ELR (cell line): ENCODE measurements at places on chromosomes 3 and 15.

DNA sequence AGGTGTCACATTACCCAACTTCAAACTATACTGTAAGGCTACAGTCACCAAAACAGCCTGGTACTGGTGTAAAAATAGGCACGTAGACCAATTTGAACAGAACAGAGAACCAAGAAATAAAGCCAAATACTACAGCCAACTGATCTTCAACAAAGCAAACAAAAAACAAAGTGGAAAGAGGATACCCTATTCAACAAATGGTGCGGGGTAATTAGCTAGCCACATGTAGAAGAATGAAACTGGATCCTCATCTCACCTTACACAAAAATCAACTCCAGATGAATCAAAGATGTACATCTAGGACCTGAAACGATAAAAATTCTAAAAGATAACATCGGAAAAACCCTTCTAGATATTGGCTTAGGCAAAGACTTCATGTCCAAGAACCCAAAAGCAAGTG, 13.1 kb downstream of the PEAK1 start:
- no peak for DNase-seq

- no peak for DNase-seq
Measured at GRCh38 chr15:60649845-60650548, 171.1 kb upstream of the ICE2 start.

DNA sequence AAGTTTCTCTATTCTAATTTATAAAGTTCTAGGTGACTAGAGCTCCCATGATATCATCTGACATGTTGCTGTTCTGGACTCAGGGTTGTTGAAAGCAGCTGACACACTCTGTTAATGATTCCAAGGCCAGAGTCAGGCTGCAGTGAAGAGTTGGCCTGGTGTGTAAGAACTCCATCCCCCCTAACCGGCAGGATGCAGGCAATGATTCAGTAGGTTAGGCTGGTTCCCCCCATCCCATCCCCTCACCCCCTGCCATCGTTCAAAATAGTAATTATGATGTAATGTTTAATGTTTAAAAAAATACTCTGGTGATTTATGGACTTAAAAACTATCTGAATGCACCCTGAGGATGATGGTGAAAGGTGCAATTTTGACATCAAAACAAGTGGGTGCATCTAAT, 4.6 kb upstream of the TRIM71 start:
- DNase-seq, result no peak

DNA sequence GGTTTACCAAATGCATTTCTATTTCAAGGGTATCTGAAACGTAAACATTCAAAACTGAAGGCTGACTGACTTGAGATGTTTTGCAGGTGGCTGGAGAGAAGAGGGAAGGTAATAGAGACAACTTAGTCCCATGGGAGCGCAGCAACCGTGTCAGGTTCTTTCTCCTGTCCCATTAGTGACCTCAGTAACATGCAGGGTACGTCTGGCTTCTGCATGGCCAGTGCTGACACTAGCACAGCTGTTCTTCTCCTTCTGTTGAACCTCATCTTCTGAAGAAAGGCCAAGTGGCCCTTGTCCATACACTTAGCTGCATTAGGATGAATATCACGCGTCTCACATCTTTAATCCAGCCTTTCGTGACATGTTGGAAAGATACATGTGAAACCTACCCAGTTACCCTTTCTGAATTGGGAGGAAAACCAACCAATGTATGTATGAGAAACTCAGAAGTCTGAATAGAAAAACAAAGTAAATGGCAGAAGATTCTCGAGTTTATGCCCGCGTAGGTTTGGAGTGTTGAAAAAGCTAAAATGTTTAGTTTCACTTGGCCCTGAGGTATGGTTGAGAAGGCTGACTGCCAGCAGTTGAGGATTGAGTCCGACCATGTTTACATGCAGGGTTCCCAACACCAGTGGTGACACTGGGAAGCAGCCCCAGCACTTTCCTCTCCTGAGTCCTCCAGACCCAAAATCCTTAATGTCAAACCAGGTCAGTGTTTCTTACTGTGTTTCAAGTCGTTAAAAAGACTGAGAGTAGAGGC, 10.3 kb downstream of the NCBP2 start:
- DNase-seq, result no peak

GRCh38 chr3:107542665-107543064, 19.9 kb downstream of the BBX start:
- DNase-seq, result peak; percentile 13

- DNase-seq, result peak; percentile 60
Measured at GRCh38 chr3:111326144-111326995, 215.6 kb upstream of the CD96 start.
